ENCODE measurements at places on chromosomes 12 and 14. TPM values are rescaled to one million over a fixed set of nuclear protein-coding genes. Genes with fewer than 3 reads are reported as not detected.

GNG2 gene
- 194 TPM for total RNA-seq

DNA sequence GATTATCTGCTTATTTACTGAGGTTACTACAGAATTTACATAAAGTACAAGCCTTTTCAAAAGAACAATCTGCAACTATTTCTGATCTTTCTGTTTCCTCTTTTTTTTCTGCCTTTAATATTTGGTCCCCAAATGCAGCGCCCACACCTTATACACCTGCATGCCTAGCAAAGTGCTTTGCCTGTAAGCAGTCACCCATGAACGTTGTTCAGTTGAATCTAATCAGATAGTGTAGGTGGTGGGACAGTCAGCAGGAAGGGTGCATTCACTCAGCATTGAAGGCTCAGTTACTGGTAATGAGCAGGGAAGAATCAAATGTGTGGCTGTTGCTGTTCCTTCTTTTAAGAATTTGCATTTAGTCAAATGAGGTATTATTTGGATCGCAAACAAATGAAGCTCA, 108.4 kb downstream of the GPR135 start:
- DNase-seq = no peak

GRCh38 chr14:46819117-46819516, 167.5 kb upstream of the RPL10L start:
- no peak for DNase-seq

- no peak for DNase-seq
Measured at GRCh38 chr14:98949481-98950135, 322.4 kb downstream of the BCL11B start.

CHST11 gene
- total RNA-seq = 78.3 TPM

DNA sequence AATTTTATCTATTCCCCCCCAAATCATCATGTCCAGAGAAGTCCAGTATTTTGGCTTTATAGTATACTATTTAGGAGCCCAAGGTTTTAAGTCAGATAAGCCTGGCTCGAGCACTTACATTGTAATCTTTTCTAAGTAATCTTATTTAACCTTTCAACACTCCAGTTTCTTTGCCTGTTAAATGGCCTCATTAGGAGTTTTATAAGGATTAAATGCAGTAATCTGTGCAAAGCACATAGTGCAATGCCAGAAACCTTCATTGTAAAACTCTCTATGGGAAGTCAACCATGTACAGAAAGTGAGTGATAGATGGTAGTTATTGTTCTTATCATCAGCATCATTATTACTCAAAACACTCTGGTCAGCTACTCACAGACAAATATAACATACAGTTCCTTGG, 1330.4 kb downstream of the SLC16A7 start:
- no peak for DNase-seq

VDR gene
- total RNA-seq = 1.8 TPM

DNA sequence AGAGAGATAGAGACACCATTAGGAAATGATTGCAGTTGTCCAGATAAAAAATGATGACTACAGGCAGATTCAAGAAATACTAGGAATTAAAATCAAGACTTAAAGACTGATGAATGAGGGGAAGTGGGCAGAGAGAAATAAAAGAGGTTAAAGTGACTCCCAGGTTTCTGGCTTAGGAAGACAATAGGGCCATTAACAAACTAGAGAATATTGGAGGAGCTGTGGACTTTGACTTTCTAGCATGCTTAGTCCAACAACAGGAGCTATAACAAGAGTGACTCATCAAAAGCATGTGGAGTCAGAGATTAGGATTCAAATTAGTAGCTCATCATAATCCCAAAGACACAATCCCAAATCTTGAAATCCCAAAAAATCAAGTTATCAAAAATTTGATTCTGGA, 101.5 kb downstream of the BMP4 start:
- DNase-seq = no peak

DNA sequence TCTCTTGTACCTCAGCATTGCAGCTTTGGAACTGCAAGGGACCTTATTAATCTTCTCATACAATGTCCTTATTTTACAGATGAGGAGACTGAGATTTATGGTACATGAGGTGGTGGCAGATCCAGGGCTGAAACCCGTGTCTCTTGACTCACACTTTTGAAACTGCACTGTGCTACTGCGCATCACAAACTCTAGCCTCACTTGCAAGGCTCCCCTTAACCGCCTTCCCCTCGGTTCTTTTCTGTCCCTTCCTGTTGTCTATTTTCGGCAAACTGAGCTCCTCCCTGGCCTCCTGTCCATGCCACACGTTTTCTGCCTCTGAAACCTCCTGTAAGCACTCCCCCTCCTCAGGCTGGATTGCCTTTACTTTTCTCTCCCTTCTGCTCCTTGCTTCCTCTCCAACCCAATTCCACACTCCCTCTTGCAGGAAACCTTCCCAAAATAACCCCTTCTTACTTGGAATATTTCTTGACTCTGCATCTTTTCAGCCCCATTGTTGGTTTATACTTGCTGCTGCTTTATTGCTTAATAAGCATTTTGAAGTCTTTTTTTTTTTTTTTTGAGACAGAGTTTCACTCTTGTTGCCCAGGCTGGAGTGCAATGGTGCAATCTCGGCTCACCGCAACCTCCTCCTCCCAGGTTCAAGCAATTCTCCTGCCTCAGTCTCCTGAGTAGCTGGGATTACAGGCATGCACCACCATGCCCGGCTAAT, 72.4 kb upstream of the CISTR start:
- DNase-seq = no peak

DNA sequence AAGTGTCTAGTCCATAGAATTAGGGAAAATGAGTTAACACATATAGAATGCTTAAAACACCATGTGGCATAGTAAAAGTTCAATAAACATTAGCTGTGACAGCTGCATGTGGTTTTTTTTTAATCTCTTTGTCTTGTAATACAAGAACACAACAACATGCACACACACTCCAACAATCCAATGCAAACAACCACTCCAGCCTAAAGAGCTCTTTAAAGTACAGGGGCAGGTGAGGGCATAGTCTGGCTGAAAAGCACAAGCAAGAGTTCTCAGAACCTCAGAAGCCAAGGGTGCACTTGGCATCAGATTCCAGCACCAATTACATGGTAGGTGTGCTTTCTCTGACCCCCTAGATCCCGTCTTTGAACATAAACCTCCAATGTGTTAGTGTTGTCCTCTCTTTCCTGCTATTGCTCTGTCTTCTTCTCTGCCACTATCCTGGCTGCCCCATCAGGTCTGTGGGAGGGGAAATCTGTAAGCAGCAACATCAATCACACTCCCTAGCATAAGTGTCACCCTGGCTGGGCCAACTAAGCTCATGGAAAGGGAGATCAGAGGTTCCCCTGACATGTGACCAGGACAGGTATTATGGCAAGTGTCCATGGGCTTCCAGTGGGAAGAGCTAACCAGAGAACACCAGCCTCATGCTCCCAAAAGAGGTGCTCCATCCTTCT, 91.0 kb downstream of the SLC8A3 start:
- no peak for DNase-seq

CYP27B1 gene
- 1.4 TPM for total RNA-seq

HIP1R gene
- total RNA-seq = 67.4 TPM

C14orf180 gene
- total RNA-seq = not detected

- no peak for DNase-seq
Measured at GRCh38 chr14:95026851-95027463, 130.4 kb downstream of the DICER1 start.

DNA sequence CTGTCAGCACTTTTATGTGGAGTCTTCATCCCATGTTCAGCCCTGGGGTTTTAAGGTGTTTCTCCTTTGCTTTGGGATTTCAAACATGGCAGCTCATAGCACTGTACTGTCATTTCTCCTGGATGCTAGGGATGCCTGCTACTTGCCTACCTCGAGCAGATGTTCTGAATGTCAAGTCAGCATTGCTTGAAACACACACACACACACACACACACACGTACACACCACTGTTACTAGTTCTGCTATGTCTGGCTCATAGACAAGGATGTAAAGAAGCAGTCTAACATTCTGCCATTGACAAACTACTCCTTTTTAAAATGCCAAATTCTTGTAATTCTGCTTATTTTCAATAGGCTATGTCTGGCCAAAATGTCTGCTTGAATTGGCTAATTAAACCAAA, 72.7 kb downstream of the SAMD4A start:
- no peak for DNase-seq

DNA sequence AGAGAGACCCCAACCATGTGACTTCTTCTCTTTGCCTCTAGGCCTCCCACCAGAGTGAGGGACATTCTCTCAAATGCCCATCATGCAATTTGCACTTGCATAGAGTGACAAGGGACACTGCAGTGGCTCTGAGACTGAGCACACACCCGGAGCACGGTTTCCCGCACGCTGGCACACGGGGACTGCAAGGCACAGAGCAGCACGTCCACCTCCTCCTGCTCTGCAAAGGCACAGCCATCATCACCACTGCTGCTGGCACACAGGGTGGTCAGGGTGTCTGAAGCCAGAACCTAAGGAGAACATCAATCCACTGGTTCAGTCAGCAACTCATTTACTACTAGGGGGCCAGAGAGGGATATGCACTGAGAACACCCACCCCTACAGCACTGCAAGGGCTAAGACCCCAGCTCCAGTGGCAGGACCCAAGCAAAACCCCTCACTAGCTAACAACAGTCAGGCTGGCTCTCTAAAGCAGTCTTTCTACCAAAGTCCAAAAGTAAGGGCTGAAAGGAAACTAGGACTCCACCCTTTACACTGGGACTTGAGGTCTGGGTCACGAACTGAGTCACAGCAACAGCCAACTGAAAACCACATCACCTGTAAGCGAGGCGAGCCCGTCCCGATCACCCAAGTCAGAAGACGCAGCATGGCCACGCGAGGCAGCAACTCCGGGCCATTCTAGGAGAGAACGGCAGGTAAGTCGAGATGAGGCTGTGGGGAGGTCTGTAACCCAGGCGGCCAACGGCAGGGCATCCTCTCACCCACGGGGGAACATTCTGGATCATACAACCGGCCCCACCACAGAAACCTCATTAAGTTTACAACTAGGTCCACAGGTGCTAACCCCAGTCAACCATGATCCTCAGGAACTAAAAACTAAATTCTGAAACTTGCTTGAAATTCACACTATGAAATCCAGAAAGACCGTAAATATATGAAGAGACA, 37.9 kb downstream of the GCN1 start:
- no peak for DNase-seq

DNA sequence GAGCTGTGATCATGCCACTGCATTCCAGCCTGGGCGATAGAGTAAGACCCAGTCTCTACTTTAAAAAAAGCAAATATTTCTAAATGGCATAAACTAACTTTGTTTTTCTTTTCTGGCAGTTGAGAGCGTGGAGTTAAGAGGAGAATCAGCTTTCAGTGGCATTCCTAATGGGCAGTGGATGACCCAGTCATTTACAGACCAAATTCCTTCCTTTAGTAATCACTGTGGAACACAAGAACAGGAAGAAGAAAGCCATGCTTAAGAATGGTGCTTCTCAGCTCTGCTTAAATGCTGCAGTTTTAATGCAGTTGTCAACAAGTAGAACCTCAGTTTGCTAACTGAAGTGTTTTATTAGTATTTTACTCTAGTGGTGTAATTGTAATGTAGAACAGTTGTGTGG, 21.2 kb downstream of the TDG start:
- DNase-seq = no peak

GRCh38 chr14:105883066-105884005, 357.0 kb downstream of the TMEM121 start:
- peak; percentile 6 for DNase-seq

DNA sequence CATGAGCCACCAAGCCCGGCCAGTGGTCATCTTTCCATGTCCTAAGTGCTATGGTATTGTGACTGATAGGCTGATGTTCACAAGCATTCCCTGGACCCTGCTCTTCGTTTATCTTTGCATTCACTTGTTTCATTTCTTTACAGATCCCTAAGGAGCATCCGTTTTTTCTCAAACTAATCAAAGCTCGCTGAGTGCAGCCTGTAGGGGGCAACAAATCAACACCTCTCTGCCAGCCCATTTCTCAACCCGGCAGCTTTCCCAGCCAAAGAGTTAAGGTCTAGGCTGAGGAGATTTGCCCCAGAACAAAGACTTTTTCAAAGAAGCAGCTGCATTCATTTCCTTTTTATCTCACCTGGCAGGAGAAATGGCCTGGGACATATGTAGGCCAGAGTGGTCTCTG, 12.1 kb downstream of the SIRT4 start:
- DNase-seq = no peak

CLEC1B gene
- total RNA-seq = 21.1 TPM

DNA sequence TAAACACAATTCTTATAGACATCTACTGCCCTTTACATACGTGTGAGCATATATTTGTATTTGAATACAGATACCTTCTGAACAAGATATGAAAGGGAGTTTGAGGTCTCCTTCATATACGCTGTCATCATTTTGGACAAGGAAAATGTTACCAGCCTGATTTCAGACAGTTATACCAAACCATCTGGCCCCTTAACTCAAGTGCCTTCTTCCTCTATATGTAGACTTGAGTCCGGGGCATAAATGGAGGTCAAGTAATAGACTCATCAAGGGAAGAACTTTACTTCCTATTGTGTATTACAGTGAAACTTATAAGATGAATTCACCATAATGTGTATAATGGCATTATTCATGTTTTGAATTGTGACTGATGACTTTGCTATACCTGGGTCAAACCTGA, 52.2 kb downstream of the FAR2 start:
- no peak for DNase-seq

DNA sequence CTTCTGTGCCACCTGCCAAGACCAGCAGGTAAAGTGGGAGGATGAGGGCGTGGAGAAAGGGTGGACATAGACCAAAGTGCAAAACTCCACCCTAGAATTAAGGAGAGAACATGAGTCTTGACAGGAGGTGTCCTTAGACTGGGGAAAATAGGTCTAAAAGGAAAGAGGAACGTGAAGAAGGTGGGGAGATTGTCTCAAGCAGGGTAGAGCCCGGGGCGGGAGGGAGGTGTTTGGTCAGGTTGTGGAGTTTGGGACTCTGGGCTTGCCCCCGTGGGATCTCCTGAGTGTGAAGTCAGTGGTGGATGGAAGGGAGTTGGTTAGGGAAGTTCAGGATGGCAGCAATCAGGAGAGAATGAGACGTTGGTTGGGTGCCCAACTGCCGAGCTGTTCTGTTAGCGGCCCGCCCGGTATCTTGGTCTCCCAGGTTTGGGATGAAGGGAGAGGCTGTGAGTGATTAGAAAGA, 386 bp downstream of the DGKA start:
- DNase-seq = no peak

- no peak for DNase-seq
Measured at GRCh38 chr12:39426636-39427240, 16.2 kb downstream of the KIF21A start.

GRCh38 chr14:68663385-68664076, 129.3 kb downstream of the ZFP36L1 start:
- DNase-seq = no peak

FAM90A1 gene
- total RNA-seq = not detected

SERPINA12 gene
- total RNA-seq = not detected

- DNase-seq = no peak
Measured at GRCh38 chr12:111636209-111636945, 37.3 kb upstream of the ATXN2 start.

LTBP2 gene
- total RNA-seq = 0.34 TPM

PRR4 gene
- total RNA-seq = 1.8 TPM
